ENCODE measurements at places on chromosomes 1 and 21.
A peak's percentile ranks its signal among the peaks of the same experiment; 100 is the strongest.

DNA sequence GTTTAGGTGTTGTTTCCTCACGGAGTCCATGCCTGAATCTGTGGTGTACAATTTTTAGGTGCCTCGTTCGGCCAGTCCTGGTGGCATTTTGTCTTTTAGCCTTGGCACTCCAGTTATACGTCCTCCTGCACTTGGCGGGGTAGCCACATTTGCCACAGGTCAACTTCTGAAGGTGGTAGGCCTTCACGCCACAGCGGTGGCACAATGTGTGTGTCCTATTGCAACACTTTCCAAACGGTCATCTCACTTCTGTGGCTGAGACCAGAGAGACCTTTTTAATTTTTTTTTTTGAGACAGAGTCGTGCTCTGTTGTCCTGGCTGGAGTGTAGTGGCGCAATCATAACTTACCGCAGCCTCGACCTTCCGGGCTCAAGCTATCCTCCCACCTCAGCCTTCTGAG is 49.1 kb downstream of the CAMTA1 start:
- no peak for DNase-seq

- no peak for DNase-seq
These were observed 54.9 kb downstream of the NRIP1 start for GRCh38 chr21:15009837-15010363.

- DNase-seq, result no peak
These were observed 45.7 kb upstream of the ANGPTL1 start for GRCh38 chr1:178916448-178917174.

- DNase-seq, result peak; percentile 56
These were observed 8.7 kb downstream of the UBE2G2 start for GRCh38 chr21:44792702-44793591.

- no peak for DNase-seq
These were observed 245.3 kb upstream of the CSF3R start for GRCh38 chr1:36728051-36728450.

- DNase-seq, result no peak
These were observed 299.3 kb downstream of the TBX15 start for GRCh38 chr1:118688891-118689290.

GRCh38 chr1:103529746-103530145 is 4.2 kb downstream of the RNPC3 start:
- peak; percentile 68 for DNase-seq

- no peak for DNase-seq
These were observed 311.5 kb upstream of the DEPDC1 start for GRCh38 chr1:68808351-68808750.

DNA sequence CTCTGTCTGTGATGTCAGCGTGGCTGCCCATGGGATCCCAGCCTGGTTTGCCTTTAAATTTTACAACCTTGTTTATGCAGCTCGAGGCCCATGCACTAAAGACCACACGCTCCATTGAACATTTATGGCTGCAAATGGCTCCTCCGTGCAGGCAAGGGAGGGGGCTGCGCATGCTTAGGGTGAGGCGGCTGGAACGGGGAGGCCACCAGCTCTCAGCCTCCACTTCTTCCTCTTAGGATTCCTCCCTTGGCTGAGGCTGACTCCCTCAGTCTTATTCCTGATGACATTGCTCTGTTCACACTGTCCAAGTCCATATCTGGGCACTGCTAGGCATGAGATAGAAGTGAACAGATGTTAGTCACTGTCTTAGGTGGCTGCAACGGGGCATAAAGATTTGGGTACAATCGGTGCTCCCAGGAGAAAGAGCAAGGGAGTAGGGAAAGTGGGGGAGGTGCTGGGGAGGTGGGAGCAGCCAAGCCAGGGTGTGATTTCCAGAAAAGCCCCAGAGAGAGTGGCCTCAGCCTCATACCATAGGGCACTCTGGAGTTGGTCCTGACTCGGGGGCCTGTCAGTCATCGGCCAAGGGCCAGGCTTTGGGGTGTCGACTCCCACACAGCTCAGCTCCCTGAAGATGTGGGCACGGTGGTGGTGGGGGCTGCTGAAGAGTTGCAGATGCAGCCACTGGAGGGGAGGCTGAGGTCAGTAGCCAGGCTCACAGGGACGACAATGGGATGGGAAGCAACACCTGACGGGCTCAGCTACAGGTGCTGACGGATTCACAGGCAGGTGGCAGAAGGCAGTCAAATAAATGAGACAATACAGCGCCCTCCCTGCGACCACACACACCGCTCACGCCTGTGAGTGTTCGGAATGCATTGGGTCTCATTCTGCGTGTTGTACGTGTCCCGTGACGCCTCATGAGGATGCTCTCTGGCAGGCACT is 37.3 kb upstream of the ACTL8 start:
- no peak for DNase-seq

DNA sequence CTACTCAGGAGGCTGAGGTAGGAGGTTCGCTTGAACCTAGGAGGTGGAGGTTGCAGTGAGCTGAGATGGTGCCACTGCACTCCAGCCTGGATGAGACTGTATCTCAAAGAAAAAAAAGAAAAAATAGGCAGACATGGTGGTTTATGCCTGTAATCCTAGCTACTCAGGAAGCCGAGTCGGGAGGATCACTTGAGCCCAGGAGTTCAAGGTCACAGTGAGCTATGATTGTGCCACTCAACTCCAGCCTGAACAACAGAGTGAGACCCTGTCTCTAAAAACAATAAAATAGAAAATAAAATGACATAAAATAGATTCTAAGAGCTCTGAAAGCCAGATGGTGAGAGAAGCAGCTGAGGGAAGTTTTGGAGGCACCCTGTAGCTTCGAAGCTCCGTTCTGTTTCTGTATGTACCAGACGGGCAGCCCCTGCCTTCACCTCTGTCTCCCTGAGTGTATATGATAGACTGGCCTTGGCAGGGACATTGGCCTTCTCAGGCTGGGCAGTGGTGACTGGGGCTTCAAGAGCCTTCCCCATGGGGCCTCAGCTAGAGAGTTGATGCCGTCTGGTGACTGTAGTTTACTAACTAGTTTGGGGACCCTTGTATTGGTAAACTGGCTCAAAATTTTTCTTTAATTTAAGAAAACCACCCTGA is 54.4 kb upstream of the SPOCD1 start:
- DNase-seq, result no peak

- DNase-seq, result no peak
These were observed 3.7 kb downstream of the ARTN start for GRCh38 chr1:43937179-43937865.

DNA sequence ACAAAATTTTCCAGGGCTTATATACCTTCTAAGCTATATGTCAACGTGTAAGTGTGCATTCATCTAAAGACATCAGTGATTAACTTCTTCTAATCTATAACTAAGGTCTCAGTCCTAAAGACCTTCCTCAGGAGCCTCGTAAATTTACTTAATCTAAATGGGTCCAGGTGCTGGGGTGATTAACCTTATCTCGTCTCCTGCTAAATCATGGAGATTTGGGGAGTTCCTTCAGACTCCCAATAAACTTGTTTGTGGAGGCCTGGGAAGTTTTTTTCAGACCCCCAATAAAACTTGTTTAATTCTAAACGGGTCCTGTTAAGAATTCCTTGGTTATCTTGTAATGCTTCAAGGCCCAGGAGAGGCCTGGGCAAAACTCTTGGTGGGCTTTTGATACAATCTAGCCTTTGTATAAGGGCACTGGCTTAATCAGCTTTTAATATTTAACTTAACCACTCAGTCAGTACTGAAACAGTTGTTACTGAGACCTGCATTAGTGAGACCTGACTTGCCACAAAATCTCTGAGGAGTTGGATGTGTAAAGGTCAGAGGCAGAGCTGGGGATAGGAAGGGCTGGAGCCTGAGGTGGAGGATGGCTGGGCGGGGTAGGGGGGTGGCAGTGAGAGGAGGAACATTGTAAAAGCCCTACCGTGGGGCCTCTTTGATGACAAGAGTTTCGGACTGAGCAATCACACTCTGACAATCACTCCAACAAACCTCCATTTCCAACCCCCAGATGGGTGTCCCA is 6.2 kb upstream of the HMGCS2 start:
- no peak for DNase-seq

GRCh38 chr1:245862812-245863540 is 644.1 kb downstream of the SMYD3 start:
- DNase-seq, result no peak

DNA sequence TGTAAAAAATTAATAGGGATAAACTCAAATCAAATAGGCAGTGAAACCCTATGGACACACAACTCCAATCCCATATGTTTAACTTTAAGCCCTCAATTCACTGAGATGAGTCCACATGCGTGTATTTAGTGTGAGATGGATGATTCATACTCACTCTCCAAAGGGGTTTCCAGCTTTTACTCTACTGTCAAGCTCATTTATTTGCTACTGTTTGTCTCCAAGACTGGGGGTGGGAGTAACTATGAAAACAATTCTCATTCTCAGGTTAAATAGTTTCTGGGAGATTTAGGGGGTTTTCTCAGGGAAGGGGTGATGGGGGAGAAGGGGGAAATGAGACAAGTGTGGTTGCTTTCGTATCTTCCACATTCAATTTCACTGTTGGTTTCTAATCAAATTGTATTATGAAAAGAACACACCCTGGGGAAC is 2.7 kb downstream of the RAB29 start:
- DNase-seq, result peak; percentile 35

DNA sequence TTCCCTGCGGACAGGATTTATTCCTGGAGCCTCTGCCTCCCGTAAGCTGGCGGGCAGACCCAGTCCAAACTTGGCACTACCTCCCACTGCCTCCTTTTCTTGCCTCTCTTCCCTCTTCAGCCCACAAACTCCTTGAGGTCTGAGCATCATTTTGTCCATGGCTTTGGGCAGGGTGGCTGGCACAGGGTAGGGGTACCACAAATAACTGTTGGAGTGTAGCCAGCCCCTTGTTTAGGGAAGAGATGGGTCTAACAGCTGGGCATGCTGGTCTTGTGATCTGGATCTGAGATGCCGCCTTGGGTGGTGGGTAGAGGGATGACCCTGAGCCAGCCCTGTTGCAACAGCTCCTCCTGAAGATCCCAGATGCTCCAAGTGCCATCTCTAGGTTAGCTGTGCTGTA is 71.4 kb upstream of the CLDN14 start:
- no peak for DNase-seq

DNA sequence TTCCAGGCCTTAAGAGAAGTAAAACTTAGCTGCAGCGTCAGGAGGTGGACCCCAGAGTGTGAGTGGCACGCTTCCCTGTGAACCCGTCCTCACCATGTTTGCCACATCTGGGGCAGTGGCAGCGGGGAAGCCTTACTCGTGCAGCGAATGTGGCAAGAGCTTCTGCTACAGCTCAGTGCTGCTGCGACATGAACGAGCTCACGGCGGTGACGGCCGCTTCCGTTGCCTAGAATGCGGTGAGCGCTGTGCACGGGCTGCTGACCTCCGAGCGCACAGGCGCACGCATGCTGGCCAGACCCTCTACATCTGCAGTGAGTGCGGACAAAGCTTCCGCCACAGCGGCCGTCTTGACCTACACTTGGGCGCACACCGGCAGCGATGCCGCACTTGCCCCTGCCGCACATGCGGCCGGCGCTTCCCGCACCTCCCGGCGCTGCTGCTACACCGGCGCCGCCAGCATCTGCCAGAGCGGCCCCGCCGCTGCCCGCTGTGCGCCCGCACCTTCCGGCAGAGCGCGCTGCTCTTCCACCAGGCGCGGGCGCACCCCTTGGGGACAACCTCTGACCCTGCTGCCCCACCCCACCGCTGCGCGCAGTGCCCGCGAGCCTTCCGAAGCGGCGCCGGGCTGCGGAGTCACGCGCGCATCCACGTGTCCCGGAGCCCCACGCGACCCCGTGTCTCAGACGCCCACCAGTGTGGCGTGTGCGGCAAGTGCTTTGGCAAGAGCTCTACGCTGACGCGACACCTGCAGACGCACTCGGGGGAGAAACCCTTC is 9.3 kb downstream of the ZNF672 start:
- DNase-seq, result no peak

DNA sequence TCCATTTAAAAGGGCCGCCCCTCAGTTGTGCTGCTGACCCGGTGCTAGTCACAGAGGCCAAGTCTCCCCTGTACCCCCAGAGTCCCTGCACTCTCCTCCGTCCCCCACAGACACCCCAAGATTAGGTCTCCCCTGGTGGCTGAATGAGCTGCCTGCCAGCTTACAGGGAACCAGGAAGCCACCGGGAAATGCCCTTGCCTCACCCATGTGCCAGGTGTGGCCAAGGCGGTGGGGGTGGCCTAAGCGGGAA is 32.7 kb downstream of the HSPG2 start:
- no peak for DNase-seq

DNA sequence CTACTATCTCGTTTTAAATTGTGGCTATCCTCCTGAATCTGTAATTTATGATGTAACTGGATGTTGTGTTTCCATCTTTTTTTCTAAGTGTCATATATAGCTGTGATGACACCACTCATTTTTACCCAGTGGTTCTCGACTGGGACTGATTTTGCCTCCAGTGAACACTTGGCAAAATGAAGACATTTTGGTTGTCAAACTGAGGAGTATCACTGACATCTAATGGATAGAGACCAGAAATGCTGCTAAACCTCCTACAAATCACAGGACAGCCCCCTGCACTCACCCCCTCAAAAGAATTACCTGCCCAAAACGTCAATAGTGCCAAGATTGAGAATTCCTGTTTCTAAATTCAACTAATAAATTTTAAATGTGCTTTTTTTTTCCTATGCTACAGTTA is 1.9 kb downstream of the TRMT13 start:
- DNase-seq, result no peak

All from activated CD8-positive, alpha-beta T cell treated with anti-CD3 and anti-CD28 coated beads for 36 hours (primary cell).